Adipocyte (in vitro differentiated cells): ENCODE measurements at places on chromosomes 12 and 14.
A peak's percentile ranks its signal among the peaks of the same experiment; 100 is the strongest.

GRCh38 chr14:55074662-55075061, 23.2 kb downstream of the MAPK1IP1L start:
- DNase-seq: no peak

DNA sequence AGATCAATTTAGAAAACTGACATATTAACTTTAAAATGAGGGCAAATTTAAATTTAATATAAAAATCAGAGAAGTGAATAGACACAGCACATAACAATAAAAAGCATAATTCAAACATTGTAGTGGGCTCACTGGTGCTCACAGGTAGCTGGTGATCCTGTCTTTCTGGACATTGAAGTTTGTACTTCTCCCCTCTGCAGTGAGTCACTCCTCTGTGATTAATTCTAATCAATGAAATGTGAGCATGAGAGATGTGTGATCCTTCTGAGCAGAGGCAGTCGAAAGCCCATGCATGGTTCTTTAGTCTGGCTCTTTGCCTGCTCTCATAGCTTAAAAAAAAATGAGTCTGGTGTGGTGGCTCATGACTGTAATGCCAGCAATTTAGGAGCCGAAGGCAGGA, 59.0 kb upstream of the RERGL start:
- DNase-seq: no peak

- DNase-seq: no peak
These were observed 56.2 kb downstream of the SSPN start for GRCh38 chr12:26251600-26251999.

- DNase-seq: no peak
These were observed 3.7 kb upstream of the CAMKK2 start for GRCh38 chr12:121300083-121300819.

DNA sequence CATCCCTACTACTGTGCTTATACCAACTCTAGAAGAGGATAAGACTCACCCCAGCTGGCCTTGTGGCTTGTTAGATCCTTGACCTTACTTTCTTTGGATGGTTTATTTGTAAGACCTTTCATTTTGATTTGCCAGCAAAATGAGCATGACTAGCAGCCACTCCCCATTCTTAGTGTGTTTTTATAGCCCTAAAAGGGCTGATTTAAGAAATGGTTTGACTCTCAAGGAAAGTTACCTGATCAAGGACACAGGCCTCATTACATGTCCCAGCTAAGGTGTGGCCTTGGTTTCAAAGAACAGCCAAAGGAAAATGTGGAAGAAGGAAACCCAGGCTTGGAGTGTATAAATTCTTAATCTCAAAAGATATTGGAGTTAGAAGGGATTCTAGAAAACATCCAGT, 41.4 kb downstream of the SLC17A8 start:
- no peak for DNase-seq

DNA sequence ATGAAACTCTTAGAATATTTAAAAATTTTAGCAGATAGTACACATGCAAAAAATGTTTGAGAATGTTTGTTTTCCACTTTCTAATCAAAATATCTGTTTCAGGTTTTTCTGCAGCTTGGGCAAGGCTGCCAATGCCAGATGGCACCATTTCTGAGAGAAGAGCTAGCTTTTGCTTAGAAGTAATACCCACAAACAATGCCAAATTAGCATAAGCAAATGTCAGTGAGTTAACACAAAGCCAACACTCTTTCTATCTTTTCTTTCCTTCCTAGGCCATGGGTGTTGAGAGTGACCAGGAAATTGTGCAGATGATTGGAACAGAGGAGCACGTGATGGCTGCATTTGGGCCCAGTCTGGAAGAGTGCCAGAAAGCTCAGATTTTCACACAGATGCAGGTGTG, 35.2 kb downstream of the POLR3B start:
- DNase-seq: no peak

GRCh38 chr12:131948166-131948712, 1.5 kb upstream of the EP400 start:
- DNase-seq: no peak

DNA sequence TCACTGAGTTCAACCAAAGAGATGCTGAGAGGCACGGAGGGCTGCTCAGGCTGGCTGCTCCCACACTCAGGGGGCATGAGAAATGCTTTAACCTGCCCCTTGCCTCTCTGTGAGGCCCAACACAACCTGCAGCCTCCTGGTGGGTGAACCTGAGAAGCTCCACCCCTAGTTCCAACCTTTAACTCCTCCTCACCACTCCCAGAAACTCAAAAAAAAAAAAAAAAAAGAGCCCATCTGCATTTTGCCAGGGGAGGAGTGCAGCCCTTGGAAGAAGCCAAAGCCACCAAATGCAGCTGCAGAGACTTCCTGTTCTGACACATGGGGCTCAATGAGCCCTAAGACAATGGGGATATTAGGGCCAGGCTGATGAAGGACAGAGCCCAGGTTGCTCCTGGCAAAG, 8.9 kb downstream of the KRT4 start:
- no peak for DNase-seq

- DNase-seq: no peak
These were observed 72.4 kb upstream of the CISTR start for GRCh38 chr12:53824001-53824712.

- DNase-seq: no peak
These were observed 71.4 kb downstream of the AKAP6 start for GRCh38 chr14:32400480-32400879.

DNA sequence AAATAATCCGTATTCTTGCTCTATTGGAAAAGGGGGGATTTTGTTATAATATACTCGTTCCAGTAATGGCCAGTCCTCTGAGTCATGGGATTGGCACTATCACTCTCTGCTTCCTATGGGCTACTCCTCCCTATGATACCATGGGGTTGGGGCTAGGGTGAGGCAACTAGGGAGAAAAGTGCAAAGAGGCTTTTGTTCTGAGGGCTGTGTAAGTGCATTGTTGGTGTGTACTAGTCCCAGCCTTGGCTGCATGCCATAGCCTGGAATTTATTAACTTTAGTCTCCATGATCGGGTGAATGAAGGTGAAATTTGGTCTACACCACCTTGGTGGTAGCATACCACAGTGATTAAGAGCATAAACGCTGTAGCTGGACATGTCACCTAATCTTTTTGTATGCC, 247.6 kb downstream of the RPAP3 start:
- no peak for DNase-seq

DNA sequence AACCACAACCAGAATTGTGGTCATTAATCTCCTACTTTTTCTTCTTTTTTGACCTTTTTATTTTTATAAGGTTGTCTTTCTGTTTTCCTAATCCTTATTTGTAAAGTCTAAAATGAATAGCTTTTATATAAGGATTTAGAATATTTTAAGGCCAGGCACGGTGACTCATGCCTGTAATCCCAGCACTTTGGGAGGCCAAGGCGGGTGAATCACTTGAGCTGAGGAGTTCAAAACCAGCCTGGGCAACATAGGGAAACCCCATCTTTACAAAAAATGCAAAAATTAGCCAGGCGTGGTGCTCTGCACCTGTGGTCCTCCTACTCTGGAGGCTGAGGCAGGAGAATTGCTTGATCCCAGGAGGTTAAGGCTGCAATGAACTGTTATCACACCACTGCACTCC, 55.1 kb downstream of the IFT81 start:
- peak; percentile 58 for DNase-seq

GRCh38 chr12:91273560-91273959, 90.9 kb upstream of the DCN start:
- DNase-seq: no peak

DNA sequence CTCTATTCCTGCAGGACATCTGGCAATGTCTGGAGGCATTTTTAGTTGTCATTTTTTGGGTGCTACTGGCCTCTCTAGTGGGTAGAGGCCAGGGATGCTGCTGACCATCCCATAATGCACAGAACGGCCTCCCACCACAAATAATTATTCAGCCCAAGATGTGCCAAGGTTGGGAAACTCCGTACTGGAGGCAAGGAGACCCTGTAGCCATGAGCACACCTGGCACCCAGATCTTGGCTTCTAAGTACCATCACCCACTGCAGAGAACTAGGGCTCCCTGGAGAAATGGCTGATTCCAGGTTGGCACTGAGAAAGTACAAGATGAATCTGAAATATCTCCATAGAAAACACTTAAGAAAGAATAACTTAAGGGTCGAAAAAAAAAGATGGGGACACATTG, 81.7 kb downstream of the RBM19 start:
- no peak for DNase-seq

GRCh38 chr12:30108666-30109065, 324.9 kb upstream of the TMTC1 start:
- no peak for DNase-seq

GRCh38 chr12:12836571-12836970, 23.4 kb downstream of the DDX47 start:
- no peak for DNase-seq

DNA sequence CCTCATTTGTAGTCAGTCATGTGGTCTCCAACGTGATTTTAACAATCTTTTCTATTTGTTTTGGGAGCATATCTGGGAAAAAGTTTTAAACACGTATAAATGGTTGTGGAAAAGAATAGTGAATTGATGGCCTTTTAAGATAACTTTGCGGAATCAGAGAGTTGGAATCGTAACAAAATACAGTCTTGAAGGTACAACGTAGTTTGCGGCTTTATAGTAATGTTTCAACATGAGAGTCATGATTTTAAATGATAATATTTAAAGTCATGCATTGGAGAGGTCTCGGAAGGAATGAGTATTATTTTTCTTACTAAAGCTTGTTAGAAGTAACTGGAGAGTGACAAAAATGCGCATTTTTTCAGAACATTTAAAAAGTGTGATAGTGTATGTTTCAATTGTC, 1.6 kb downstream of the AEBP2 start:
- DNase-seq: peak; percentile 34
